ENCODE measurements at places on chromosomes 2 and 18. TPM values are rescaled to one million over a fixed set of nuclear protein-coding genes. Genes with fewer than 3 reads are reported as not detected.

RSAD2 gene
- total RNA-seq = 0.50 TPM

ABCB11 gene
- total RNA-seq = under 0.01 TPM

CYP26B1 gene
- under 0.01 TPM for total RNA-seq

AQP12B gene
- total RNA-seq = not detected

DLX1 gene
- 0.15 TPM for total RNA-seq

SRD5A2 gene
- total RNA-seq = not detected

UGT1A8 gene
- not detected for total RNA-seq

GKN1 gene
- not detected for total RNA-seq

FRZB gene
- 0.44 TPM for total RNA-seq

HOXD11 gene
- not detected for total RNA-seq

ANKRD29 gene
- 8.6 TPM for total RNA-seq

SPHKAP gene
- under 0.01 TPM for total RNA-seq

WDR35 gene
- total RNA-seq = 20.4 TPM

LRRC30 gene
- not detected for total RNA-seq

MARCHF4 gene
- 1.5 TPM for total RNA-seq

RGPD3 gene
- 0.29 TPM for total RNA-seq

TRPM8 gene
- 0.29 TPM for total RNA-seq

ZNF24 gene
- total RNA-seq = 19.7 TPM

ACADL gene
- total RNA-seq = 0.66 TPM

RNF125 gene
- total RNA-seq = 1.5 TPM

PTPN2 gene
- 25.7 TPM for total RNA-seq

PAX8 gene
- 1.5 TPM for total RNA-seq

PXDN gene
- 144 TPM for total RNA-seq

Data from smooth muscle cell of trachea (primary cell).